ENCODE measurements at places on chromosomes 12 and 14.

DNA sequence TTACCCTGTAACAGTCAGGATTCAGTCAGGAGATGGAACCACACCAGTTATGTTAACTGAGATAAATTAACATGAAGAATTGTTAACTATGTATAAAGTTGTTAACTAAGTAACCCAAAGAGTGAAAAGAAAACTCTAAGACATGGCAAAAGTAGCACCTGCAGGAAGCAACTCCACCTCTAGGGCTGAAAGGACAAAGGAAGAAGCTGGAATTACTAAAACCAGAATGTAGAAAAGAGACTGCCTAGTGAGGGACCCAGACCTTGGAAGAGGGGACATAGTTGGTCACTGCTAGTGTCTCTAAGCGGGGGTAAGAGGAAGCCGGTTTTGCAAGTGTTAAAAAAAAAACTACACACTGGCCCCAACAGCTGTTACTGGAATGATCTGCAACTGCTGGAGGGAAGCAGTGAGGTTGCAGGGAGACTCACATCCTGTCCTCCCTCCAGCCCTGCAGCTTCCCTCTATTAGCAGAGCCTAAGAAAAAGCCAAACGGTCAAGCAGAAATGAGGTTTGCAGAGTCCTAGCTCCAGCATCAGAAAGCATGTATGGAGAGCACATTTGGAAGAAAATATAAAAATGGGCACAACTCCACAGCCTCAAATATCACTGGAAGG is 39.8 kb downstream of the GPR135 start:
- no peak for DNase-seq

GRCh38 chr12:38350342-38351174 is 34.0 kb downstream of the ALG10B start:
- no peak for DNase-seq

DNA sequence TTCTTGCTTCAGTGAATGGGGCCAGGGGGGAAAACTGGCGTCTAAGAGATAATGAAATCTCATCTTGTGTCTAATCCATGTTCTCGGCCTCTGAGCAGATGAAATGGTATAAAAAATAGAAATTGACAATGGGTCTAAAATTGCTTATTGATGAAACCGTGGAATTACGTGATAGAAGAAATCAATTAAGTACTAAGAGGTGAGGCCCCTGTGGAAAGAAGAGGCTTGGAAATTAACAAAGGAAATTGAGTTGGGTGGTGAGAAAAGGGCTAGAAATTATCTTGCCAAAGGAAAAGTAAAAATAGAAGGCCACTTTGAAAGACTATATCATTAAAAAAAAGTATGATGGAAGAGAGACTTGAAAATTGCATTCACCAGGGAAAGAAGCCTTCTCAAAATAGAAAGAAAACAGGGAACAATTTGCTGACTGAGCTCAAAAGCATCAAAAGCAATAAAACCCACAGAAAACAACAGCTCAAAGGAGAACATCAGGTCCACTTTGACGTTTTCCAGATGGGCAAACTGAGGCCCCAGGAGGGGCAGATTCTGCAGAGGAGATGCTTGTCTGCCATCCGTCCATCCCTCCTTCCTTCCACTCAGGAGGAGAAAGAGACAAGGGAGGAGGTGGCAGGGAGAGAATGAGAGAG is 226.1 kb upstream of the RTL1 start:
- no peak for DNase-seq

GRCh38 chr12:25811656-25812126 is 146.8 kb upstream of the RASSF8 start:
- DNase-seq, result peak; percentile 68

GRCh38 chr12:26203167-26203780 is 7.9 kb downstream of the SSPN start:
- no peak for DNase-seq

- DNase-seq, result no peak
These were observed 13.4 kb downstream of the EID3 start for GRCh38 chr12:104316936-104317335.
